ENCODE measurements at places on chromosomes 11 and 22. TPM values are rescaled to one million over a fixed set of nuclear protein-coding genes. Genes with fewer than 3 reads are reported as not detected.
A peak's percentile ranks its signal among the peaks of the same experiment; 100 is the strongest.

GRCh38 chr11:587546-587945, 11.3 kb downstream of the PHRF1 start:
- DNase-seq = no peak

IL17REL gene
- polyA plus RNA-seq = not detected

LMNTD2 gene
- polyA plus RNA-seq = 0.05 TPM

DNA sequence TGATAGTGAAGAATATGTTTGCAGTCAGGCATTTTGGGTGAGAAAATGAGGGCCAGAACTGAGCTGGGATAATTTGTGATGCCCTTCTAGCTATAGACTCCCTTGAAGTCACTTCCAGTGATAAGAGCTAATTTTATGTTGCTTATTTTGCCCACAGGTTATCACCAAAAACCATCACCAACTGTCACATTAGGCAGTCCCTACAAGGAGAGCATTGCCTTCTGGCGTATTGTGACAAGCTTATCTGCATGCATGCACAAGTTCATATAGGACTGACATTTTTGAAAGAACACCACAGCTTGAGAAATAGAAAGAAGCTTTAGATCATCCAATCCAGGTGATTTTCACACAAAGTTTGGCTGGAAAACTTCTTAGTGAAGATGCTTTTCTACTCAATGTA, 735.3 kb upstream of the RAG2 start:
- no peak for DNase-seq

- DNase-seq = peak; percentile 70
Observed at GRCh38 chr11:99015634-99016454, 4.9 kb upstream of the CNTN5 start.

OR2AT4 gene
- polyA plus RNA-seq = not detected

SYT13 gene
- polyA plus RNA-seq = not detected
